ENCODE measurements at places on chromosomes 4 and X.
A peak's percentile ranks its signal among the peaks of the same experiment; 100 is the strongest.

DNA sequence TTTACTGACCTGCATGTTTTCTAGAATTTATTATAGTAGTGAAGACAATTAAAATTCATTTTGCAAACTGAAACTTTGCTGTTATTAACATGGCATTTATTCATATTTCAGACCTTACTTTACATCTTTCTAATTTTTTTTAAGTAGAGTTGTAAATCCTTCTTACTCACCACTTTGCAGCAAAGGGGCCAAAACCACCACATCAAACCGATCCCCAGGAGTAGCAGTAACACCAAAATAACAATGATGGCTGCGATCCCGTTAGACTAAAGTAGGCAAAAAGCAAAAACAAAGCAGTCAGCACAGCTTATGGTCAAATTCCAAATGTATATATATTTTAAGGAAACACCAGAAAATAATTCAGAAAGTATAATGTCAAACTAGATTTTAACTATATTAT, 64.7 kb downstream of the ANTXR2 start:
- no peak for DNase-seq

DNA sequence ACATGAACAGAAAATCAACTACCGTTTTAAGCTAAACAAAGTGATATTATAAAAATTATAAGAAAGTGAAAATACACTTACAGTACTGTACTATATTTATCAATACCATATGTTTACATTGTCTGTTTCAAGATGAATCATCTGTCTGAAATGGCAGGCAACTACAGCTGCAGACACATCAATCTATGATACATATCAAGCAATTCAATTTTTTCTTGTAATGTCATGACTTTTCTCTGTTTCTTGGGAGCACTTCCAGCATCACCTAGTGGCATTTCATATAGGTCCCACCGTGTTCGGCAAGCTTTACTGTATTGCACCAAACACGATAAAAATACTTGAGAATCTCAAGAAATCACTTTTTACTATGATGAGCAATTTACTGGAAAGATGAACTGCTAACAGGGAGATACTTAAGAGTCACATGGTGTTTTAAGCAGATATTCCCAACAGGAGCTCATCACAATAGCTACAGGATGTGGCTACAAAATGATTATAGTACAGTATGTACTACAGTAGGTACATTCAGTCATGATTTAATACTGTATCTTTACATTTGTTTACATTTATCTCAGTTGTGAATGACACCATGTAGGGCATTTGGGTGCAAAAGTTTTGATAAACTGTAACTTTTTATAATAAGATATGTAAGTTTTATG, 207.4 kb downstream of the ADAM29 start:
- no peak for DNase-seq

DNA sequence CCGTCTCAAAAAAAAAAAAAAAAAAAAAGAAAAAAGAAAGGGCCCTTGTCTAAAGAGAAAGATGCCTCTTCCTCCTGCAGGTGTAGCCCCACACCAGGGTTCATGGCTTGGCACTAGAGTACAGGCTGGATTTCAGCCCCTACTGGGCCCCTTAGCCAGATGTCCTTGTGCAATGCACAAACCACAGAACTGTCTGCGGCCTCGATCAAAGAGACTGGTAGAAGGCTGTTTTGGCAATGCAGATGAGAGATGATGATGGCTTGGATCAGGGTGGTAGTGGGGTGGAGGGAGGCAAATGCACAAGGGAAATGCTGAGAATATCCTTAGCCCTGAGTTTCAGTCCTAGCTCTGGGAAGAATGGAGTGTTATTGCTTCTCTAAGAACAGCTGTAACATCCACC, 26.5 kb upstream of the TSR2 start:
- no peak for DNase-seq

DNA sequence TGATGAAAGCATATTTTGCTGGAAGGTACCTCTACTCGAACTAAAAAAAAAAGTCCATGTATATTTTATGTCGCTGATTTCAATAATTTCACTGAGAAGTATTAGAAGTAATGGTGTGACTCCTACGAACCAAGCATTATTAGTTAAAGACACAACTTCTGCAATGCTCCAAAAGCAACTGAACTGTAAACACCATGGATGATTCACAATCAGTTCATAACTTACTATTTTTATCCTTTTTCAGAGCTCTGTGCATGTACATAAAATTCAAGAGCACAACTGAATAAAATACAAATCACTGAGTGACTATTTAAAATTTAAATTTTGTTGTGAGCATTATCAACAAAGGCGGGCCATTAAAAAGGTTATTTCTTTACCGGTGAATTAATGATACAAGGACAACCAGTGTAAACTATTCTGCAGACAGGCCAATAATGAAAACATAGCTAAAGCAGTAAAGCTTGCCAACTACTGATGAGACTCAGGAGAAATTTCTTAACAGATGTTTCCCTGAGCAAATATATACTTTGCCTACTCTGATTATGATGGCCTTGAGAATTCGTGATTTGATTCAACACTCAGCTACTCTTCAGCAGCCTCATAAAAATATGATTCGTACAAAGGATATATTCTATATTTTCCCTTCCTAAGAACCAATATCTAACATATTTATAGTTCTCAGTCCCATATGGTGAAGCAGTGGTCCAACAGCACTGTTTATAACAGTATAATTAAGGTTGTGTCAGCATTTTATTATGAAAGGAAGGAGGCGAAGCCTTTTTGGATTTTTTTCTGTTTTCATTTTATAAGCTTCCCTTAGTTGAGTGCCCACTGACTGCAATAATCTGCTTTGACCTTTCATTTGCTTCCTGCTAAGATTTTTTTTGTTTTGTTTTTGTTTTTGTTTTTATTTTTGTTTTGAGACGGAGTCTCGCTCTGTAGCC, 62.8 kb upstream of the NEIL3 start:
- DNase-seq, result no peak

GRCh38 chrX:10516781-10517322, 103.5 kb downstream of the MID1 start:
- no peak for DNase-seq

DNA sequence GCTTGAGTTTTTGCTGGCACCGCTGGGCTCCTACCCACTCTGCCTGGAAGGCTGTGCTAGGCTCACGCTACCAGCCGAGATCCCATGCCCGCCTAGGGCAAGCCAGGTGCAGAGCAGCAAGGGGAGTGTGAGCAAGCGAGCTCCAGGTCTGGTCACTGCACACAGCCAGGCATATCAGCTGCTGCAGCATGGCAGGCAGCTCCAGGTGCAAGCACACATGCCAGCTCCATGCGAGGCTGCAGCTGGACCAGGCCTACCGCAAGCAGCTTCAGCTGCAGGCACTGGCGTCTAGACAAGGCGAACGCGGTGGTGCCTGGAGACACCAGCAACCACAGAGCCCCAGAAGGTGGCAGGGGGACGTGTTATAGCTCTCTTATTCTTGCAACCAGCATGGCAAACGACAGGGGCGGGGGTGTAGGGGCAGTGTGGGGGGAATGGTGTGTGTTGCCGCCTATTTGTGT, 614.7 kb upstream of the EPHA5 start:
- DNase-seq, result no peak

GRCh38 chr4:97868097-97868496, 275.2 kb downstream of the STPG2 start:
- DNase-seq, result no peak

- no peak for DNase-seq
These were observed 34.1 kb downstream of the GPAT3 start for GRCh38 chr4:83569987-83570386.

GRCh38 chr4:146916479-146917076, 29.1 kb downstream of the TTC29 start:
- no peak for DNase-seq

DNA sequence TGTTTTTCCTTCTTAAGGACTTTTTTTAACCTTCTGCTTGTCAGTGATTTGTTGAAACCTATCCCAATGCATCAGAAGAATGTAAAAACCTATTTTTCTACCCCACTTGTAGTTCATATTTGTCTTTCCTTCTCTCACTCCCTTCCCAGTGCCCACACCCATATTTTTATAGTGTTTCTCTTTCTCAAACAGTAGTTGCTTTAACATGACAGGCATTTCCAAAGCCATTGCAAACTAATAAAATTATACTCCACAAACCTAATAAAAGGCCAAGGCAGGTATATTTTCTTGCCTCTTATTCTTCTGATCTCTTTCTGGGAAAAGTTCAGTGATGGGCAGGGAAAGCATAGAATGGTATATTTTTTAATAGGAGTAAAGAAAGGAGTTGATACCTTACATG, 35.7 kb upstream of the FHDC1 start:
- no peak for DNase-seq

- no peak for DNase-seq
These were observed 50.9 kb downstream of the CEP44 start for GRCh38 chr4:174334628-174335027.

- DNase-seq, result no peak
These were observed 29.0 kb downstream of the RNF4 start for GRCh38 chr4:2497931-2498330.

GRCh38 chr4:181688432-181688831, 554.8 kb upstream of the TENM3 start:
- no peak for DNase-seq

- no peak for DNase-seq
These were observed 987.7 kb upstream of the GRIA3 start for GRCh38 chrX:122196343-122196742.

DNA sequence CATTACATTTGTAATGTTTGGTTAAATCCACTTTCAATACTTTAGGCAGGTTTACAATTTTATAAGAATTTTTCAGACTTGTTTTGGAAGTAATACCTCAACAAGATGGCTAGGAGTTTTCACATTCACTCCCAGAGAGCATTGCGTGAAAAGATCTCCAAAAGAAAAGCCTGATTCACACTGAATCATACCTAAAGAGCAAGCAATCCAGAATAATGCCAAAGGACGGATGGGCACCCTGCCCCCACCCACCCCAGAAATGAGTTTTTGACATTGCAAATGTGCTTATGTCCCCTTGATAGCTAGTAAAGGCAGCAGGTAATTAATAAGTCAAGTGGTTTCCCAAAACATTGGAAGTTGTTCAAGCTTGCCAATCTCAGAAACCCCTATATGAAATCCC, 557.7 kb upstream of the TENM3 start:
- DNase-seq, result no peak

DNA sequence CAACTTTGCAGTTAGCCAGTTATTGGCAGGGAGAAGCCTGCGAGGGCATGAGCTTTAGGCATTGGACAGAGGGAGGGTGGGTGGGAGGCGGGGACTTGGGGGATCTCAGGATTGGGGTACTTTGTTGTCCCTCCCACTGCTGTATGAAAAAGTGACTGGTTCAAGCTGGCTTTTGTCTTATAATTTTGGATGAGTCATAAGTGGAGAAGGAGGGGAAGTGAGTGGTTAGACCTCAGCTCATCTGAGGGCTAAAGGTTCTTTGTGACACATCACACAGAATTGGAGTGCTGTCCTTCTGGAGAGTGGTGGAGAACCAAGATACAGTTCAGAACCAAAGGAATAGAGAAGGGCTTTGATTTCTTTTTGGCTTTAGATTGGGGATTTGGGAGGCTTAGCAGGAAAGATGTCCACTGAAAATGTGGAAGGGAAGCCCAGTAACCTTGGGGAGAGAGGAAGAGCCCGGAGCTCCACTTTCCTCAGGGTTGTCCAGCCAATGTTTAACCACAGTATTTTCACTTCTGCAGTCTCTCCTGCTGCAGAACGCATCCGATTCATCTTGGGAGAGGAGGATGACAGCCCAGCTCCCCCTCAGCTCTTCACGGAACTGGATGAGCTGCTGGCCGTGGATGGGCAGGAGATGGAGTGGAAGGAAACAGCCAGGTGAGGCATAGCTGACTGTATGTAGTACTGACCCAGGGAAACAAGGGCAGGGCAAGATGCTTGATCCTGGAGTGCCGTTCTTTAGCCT, at the start of gene SLC4A4:
Gene SLC4A4 (plus strand): TSS at position 175 of the 748 bp plus-strand sequence.
- DNase-seq, result peak; percentile 39

GRCh38 chr4:2428496-2429213, 9.9 kb downstream of the CFAP99 start:
- DNase-seq, result no peak

DNA sequence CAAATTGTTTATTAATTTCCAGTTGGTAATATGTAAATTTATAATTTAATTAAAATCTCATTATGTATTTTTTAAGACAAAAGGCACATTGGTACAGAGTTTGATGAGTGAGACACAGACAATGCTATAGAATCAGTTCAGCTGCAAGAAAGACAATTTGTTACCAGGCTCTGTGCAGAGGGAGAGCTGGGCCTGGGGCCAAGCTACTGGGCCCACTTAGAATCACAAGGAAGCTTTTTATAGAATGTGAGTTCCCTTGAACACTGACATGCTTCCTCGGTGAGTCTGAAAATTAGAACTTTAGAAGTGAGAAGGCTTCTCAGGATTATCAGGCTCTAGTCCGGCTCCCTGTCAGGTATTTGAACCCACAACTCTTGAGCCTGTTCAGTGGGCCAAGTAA, 129.0 kb downstream of the AFF2 start:
- DNase-seq, result no peak

DNA sequence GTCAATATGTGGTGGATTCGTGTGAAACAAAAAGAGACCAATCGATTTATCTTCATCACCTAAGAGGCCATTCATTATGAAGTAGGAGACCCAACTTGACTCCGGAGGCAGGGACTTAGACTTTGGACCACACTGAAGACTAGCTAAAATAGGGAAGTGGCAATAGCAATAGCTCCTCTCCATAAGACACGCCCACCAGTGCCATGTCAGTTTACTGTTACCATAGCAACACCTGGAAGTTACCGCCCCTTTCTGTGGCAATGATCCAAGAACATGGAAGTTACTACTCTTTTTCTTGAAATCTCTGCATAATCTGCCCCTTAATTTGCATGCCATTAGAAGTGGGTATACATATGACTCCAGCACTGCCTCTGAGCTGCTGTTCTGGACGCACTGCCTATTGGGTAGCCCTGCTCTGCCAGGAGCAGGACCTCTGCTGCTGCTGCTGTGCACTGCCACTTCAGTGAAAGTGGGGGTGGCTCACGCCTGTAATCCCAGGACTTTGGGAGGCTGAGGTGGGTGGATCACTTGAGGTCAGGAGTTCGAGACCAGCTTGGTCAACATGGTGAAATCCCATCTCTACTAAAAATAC, 163.2 kb downstream of the PRKX start:
- no peak for DNase-seq

GRCh38 chrX:108297290-108297689, 140.9 kb downstream of the COL4A6 start:
- no peak for DNase-seq

Data from T-helper 1 cell (primary cell).